GM19239 (cell line): ENCODE measurements at places on chromosomes 2 and 18.

DNA sequence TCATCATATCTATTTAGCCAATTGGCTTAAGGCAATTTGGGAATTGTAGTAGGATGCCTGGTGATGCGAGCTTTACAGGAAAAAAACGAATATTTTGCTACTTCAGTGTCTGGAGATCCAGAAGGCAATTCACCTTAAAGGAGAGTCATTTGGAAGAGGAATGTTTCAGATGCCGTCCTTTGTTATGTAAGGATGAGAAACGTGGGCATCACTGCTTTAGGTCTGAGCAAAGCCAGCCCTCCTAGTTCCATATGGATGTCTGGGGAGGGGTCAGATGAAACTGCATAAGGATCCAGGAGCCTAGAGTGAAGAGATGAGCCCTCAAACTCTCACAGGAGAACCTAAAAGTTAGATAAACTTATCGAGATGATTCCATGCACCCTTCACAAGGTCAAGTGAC, 30.9 kb upstream of the DOCK10 start:
- no peak for DNase-seq

- no peak for DNase-seq
These were observed 14.1 kb downstream of the SLC9A4 start for GRCh38 chr2:102486941-102487702.

DNA sequence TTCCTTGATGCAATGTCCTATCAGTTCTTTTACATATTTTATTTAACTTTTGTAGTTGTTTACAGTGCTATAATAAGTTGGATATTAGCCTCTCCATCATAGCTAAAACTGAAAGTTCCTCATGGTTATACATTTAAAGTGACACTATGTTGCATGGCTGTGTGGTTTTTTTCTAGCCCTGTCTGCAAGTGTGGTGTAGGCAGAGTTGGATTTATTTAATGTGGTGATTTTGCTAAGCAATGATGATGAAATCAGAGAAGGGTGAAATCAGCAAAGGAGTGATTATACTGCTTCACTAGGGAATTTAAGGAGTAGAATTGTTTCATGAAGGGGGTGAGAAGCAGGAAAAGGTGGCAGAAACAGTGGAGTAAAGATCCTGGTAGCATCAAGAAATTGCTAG, 18.3 kb upstream of the ENOSF1 start:
- DNase-seq = no peak

DNA sequence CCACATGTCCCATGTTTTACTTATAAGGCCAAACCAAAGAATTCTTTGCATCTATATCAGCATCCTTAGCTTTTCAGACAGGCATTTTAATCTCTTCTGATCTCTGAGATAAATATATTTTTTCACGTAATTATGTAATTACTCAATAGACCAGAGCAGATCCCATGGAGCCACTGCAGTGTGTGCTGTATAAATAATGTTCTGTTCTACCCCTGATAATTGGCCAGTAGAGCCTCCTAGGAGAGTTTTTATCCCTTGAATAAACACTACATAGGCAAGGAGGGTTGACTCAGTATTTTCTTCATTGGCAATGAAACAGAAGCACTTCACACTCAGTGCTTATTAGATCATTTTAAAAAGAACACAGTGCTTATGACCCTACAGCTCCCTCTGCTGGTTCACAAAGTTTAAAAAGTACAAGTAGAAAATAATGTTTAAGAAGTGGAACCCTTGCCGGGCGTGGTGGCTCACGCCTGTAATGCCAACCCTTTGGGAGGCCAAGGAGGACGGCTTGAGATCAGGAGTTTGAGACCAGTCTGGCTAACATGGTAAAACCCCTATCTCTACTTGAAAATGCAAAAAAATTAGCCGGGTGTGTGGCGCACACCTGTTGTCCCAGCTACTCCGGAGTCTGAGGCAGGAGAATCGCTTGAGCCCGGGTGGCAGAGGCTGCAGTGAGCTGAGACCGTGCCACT, 91.9 kb downstream of the PPP1R1C start:
- no peak for DNase-seq

DNA sequence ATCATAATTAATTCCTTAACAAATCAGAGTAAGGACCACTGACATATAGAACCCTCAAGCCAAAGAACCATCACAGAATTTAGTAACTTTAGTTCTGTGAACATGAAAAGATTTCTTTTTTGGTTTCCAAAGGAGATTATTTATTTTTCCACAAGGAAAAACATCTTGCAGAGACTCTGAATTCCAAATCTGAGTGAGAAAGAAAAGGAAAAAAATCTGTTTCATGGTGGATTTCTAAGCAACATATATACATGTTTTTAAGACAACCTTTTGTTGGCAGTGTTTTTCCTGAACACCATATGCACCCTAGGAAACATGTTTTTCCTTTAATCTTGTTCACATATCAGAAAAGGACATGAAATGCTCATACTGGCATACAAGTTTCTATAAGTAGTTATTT, 149.8 kb downstream of the AGPS start:
- no peak for DNase-seq
